ENCODE measurements at places on chromosomes 13 and 19.

GRCh38 chr13:59120297-59120843 is 1043.4 kb downstream of the DIAPH3 start:
- no peak for DNase-seq

- DNase-seq, result no peak
Observed at GRCh38 chr19:16197188-16197621, 506 bp upstream of the AP1M1 start.

DNA sequence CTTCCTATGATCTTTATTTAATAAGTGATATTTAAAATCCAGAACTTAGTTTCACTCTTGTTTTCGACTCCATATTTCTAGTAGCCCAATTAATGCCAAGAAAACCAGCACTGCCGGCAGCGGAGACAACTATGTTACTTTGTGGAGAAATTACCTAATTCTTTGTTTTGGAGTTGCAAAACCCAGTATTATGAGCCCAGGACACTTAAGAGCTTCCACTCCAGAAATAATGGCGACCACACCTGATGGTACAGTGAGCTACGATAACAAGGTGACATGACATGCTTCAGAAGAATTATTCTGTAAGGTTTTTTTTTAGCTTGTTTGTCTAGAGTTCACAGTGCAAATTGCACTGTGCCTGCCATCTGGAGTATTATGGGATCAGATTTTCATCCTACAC is 136.4 kb downstream of the ZAR1L start:
- no peak for DNase-seq

DNA sequence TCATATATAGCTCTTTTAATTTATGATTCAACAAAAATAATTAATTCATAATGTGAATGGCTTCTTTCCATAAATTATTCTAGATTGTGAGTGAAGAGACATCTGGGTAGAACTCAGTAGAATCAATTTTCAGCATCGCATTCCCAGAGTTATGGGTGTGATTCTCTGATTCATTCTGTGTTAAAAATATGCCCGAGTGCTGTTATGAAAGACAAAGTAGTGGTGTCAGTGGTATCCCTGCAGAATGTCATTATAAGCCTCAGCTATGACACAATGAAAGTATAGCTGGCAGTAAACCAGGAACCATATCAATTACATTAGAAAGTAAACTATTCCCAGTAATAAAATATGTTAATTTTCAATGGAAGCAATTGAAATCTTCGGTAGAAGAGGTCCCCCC is 480.5 kb upstream of the SLITRK1 start:
- DNase-seq, result no peak

DNA sequence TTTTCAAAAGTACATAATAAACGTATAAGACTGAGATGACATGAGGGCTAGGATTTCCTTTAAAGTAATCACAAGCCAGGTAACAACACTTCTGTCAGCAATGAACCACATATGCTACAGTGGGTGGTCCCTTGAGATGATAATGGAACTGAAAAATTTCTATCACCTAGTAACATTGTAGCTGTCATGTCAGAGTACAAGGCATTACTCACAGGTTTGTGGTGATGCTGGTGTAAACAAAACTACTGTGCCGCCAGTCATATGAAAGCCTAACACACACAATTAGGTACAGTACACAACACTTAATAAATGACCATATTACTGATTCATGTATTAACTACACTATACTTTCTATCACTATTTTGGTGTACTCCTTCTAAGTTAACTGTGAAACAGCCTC is 36.8 kb downstream of the MIPEP start:
- DNase-seq, result no peak

DNA sequence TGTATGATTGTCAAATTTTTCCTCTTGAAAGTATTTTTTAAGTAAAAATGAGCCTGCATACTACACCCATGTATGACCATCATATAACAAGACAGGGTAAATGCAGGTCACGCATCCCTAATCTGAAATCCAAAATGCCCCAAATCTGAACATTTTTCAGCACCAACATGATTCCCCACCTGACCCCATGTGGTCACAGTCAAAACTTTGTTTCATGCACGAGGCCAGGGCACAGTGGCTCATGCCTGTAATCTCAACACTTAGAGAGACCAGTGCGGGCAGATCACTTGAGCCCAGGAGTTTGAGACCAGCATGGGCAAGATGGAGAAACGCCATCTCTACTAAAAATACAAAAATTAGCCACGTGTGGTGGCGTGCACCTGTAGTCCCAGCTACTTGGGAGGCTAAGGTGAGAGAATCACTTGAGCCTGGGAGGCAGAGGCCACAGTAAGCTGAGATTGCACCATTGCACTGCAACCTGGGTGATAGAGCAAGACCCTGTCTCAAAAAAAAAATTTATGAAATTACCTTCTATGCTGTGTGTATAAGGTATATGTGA is 63.7 kb upstream of the NPAS1 start:
- no peak for DNase-seq

DNA sequence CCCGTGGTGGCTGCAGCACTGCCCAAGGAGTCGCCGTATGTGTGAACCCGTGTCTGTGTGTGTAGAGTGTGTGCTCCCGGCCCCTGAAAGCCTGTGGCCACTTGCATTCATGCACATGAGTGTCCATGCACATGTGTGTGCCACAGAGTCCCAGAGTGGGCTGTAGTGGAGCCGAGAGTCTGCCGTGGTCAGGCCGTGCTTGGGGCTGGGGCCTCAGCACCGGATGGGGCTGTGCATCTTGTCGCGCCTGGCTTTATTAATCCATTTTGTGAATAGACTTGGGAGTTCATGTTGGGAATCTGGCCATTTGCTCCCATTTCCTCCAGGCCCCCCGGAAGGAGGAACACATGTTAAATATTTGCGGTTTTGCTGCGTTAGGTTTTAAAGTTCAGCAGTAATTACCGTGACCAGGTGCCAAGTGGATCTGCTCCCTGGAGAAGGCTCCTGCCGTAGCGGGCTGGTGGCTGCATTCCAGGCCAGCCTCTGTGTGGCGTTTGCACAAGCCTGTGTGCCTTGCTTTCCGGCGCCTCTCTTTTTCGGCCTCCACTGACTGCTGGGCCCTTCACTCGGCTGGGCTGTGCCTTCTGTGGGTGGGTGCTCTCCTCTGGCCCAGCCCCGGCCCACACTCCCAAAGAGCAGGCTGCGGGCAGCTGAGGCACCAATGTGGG is 69.2 kb upstream of the KCTD15 start:
- no peak for DNase-seq

GRCh38 chr13:110680852-110681251 is 25.1 kb downstream of the CARS2 start:
- no peak for DNase-seq

- no peak for DNase-seq
Observed at GRCh38 chr19:31140717-31141116, 208.5 kb downstream of the TSHZ3 start.

DNA sequence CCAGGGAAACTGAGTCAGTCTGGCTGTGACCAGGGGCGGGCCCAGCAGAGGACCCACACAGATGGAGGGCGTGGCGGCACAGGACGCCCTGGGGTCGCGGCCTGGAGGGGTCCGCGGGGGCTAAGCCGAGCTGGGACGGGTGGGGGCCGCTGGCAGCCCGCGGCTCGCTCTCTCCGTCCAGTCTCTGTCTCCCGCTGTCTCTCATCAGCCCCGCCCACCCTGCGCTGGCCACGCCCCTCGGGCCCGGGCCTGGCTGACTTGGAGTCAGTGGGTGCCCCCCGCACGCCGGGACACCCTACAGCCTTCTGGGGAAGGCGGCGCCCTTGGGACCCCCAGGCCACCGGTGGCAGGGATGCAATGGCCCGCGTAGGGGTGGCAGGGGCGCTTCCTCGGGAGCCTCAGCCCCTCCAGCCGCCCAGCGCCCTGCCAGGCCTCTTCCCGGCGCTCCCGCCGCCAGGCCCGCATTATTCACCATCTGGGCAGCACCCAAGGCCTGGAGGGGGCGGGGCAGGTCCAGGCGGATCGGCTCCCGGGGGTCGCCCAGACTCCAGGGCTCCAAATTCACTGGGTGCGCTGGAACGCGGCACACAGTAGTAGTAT is at the start of gene TBXA2R:
TSS of gene TBXA2R (minus strand) at position 186 of the 600 bp plus-strand sequence. CDS start 6,241 bp downstream, outside the sequence.
- DNase-seq, result peak; percentile 52

DNA sequence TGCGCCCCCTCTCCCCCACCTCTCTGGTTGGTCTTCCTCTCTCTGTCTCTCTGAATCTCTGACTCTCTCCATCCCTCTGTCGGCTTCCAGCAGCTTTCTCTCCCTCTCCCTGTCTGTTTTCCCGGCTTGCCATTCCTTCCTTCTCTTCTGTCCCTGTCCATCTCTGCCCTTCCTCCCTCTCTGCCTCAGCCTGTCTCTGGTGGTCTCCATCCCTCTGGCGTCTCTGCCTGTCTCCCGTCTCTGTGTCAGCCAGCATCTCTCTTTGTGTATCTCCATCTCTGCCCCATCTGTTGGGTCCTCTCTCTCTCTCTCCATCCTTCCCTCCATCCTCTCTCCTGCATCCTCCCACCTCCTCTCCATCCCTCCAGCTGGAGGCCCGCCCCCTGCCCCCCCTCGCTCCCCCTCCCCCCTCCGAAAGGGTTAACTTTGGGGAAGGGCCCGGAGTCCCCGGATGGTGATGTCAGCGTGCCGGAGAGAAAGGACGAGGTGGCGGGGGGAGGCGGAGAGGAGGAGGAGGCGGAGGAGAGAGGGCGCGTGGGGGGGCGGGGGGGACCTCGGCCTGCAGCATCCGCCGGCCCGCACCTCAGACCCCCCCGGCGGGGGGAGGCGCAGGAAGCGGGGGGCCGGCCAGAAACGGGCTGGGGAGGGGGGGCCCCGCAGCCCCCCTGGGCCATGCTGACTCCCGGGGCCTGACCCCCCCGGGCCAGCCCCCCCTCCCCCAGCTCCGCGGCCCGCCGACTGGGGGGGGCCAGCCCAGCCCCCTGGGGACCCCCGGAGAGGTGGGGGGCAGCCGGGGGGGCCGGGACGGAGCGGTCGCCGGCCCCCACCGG is at the start of gene BRSK1:
TSS of gene BRSK1 (plus strand) at position 450 of the 830 bp plus-strand sequence. CDS start 446 bp downstream, outside the sequence.
- no peak for DNase-seq

GRCh38 chr19:39679056-39679790 is 23.5 kb downstream of the LGALS16 start:
- no peak for DNase-seq

- DNase-seq, result peak; percentile 16
Observed at GRCh38 chr19:38213911-38214625, 10.0 kb downstream of the DPF1 start.

GRCh38 chr13:77196052-77196618 is 130.8 kb downstream of the MYCBP2 start:
- DNase-seq, result no peak

- DNase-seq, result no peak
Observed at GRCh38 chr19:55452749-55453346, 8.6 kb downstream of the ISOC2 start.

DNA sequence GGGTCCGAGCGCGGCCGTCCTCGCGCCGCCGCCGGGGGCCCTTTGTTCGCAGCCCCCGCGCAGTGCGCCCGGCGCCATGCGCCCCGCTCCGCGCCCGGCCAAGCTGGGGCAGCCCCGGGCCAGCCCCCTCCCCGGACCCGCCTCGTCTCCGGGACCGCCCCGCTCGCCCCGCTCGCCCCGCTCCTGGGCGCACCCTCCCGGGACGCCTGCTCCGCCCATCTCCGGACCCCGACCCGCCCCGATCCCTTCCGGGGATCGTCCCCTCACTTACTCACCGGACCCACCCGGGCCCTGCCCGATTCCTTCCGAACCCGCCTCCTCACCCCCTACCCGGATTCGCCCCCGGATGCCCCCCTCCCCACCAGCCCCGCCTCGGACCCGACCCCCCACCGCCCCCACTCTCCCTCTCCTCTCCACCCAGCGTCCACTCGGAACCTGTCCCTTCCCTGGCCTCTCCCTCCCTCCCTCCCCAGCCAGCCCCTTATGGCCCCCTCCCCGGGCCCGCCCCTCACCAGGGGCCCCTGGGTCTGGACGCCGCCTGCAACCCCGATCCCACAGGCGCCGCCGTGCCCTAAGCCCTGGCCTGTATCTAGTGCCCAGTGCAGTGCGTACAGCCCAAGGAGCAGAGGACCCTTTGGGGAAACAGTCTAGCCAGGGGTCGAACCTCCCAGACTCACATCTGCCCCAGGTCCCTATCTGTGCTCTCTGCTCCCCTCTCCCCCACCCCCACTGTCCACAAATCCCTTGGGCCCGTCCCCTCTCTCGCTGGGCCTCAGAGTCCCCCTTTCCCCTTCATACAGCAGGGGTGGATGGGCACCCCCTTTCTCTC is at the start of gene CPAMD8:
TSS of gene CPAMD8 (minus strand) at position 105 of the 829 bp plus-strand sequence. CDS start 168 bp downstream, outside the sequence.
- no peak for DNase-seq

GRCh38 chr13:101272886-101273285 is 143.4 kb downstream of the NALCN start:
- no peak for DNase-seq

GRCh38 chr13:75959861-75960481 is 323.8 kb downstream of the LMO7 start:
- DNase-seq, result no peak

Measured in stimulated activated CD4-positive, alpha-beta T cell treated with anti-CD3 and anti-CD28 coated beads, Interleukin-15, amount 100 ng/mL, for 1 hour (primary cell).